ENCODE measurements at places on chromosomes 5 and 9.
A peak's percentile ranks its signal among the peaks of the same experiment; 100 is the strongest.

DNA sequence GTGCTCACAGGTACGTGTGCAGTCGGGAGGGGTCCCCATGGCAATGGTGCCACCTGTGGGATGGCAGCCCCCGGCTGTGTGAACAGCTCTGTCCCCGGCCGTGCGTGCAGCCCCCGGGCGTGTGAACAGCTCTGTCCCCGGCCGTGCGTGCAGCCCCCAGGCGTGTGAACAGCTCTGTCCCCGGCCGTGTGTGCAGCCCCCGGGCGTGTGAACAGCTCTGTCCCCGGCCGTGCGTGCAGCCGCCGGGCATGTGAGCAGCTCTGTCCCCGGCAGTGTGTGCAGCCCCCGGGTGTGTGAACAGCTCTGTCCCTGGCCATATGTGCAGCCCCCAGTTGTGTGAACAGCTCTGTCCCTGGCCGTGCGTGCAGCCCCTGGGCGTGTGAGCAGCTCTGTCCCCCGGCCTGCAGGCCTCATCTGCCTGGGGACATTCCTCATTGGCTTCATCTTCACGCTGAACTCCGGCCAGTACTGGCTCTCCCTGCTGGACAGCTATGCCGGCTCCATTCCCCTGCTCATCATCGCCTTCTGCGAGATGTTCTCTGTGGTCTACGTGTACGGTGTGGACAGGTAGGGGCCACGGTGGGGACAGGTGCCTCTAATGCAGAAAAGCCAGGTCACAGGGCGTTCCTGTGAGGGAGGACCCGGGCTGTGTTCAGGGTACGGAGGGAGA is 5.9 kb upstream of the SLC6A18 start:
- DNase-seq: no peak

GRCh38 chr5:24963611-24964010 is 318.8 kb upstream of the CDH10 start:
- no peak for DNase-seq

DNA sequence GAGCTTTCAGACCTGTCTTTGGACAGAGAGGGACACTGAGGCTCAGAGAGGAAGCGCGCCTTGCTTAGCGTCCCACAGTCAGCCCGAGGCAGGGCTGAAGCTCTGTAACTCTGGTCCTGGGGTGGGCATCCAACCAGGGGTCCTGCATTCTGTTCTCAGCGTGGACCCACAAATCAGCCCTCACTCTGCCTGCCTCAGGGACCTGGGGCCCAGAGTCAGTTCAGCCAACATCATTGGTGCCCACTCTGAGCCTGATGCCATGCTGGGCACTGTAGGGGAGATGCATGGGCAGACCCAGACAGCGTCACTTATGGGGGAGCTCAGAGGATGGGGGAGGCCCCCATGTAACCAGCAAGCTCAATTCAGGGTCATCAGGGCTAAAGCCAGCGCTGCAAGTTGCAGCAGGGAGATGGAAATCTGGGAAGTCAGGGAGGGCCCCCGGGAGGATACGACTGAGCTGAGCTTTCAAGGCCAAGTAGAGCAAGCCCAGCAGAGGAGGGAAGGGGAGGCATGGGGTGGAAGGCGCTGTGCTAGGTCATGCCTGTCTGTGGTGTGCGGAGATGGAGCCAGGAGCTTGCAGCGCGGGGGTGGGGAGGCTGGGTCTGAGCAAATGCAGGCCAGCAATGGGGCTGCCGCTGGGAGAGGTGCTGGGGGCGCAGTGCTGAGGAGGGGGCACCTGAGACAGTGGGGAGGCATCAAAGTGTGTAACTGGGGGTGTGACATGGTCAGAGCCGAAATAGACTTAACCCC is 21.1 kb downstream of the CORO2A start:
- no peak for DNase-seq

GRCh38 chr9:113807173-113808061 is 68.7 kb upstream of the ZNF618 start:
- DNase-seq: peak; percentile 40

DNA sequence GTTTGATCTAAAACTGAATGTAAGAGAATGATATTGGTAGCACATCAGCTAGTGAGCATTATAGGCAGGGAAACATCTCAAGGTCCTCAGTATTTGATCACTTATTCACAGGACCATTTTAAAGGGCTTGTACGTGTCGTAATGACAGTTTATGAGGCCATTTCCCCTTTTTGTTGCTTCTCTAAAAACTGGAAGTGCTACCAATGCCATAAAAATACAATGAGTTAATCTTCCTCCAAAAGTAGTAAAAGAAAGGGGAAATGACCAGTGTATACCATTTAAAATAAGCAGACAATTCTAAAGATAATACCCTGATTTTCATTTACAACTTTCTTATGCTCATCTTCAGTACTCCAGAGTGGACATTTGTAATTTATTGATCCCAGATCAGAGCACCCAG is 285.8 kb upstream of the PCSK5 start:
- DNase-seq: no peak

DNA sequence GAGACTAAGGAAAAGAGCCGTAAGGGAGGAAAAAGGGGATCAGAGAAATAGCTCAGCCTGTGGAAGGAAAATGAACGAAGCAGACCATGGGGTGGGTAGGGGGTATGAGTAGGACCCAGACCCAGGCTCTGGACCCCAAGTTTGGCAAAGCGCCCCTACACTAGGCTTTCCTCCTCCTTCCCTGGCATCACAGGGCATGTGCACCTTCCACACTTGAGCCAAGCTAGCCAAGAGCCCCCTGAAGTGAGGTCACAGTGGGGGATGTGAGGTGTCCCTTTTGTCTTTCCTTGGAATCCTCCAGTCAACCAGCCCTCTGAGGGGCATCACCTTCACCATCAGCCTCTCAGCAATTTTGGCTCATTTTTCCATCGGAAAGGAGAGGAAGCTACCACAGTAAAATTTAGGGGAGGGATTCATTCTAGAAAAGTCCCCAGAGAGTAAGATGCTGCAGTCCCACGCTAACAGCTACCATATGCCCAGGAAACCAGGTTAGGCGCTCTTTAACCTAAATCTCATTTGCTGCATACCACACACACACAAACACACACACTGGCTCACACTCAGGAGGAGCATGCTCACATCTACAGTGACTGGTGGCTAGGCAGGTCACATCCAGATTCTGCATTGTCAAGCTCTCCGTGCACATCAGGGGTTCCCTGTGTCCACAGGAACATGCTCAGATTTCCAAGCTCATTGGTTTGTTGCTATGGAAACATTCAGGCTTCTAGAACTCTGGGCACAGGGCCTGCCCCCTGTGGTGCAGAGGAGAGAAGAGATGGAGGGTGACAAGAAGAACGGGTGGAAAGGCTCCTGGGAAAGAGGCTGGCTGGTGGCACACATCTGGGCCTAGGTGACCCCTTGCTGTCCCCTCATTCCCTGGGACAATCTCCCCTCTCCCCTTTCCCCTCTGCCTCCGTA is 9.9 kb downstream of the REEP2 start:
- DNase-seq: no peak

GRCh38 chr9:36136272-36136893 is at the start of gene GLIPR2:
Gene GLIPR2 (plus strand): TSS chr9:36136733. CDS start chr9:36136779, 46 bp downstream.
- peak; percentile 48 for DNase-seq

GRCh38 chr5:158502686-158503085 is 597.0 kb downstream of the EBF1 start:
- DNase-seq: no peak

DNA sequence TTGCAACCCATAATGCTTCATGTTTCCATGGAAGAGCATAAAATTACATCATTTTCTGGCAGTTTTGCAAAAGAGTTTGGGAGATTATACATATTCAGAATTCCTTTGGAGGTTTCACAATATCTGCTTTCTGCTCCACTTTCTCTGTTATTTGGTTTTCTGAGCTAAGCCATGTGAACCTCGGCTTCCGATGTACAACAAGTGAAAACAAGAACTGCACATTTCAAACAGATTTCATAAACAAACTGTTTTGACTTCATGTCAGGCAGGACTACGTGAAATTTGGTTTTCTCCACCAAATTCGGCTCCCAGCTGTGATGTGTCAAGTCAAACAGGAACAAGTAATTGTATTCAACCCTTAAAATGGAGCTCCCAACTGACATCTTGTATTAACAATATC is 609.8 kb downstream of the IRX1 start:
- no peak for DNase-seq

GRCh38 chr9:126374366-126374781 is 47.7 kb downstream of the MVB12B start:
- no peak for DNase-seq

Measured in stimulated activated CD4-positive, alpha-beta T cell treated with anti-CD3 and anti-CD28 coated beads, Interleukin-12 subunit alpha, Interleukin-12 subunit beta, amount 100 ng/mL, for 48 hours (primary cell).